ENCODE measurements at places on chromosomes 1 and 21.

GRCh38 chr1:203508463-203509073, 14.6 kb downstream of the OPTC start:
- DNase-seq: no peak

GRCh38 chr1:28735961-28736449, 735 bp upstream of the YTHDF2 start:
- DNase-seq: no peak

GRCh38 chr1:48402599-48402998, 69.4 kb downstream of the SPATA6 start:
- no peak for DNase-seq

DNA sequence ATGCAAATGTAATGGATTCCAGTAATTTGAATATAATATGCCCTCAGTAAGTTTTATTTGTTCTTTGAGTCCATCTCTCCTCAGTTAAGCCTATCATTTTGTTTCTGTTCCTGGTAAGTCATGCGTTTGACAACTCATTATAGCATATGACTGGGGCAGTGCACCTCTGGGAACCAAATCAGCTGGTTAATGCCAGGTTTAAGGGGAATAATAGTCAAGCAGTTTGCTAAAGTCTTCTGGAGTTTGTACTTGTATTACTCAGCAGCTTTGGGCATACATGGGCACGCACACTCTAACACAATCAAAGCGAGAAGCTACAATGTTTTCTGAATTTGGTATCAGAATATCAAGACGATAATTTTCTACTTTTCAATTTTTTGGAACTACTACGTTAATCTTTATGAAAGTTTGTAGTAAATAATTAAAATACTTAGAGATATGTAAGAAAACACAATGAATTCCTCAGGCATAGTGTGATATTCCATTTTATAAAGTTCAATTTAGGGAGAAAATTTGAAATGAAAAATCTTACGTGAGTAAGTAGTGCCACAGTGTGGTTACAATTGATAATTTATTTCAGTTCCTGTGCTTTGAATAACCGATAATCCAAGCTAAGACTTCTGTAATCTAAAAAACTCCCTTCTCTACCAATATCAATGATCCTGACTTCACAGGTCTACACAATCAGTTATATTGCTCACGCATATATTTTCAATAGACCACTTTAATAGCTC, 43.8 kb upstream of the KCTD3 start:
- no peak for DNase-seq

DNA sequence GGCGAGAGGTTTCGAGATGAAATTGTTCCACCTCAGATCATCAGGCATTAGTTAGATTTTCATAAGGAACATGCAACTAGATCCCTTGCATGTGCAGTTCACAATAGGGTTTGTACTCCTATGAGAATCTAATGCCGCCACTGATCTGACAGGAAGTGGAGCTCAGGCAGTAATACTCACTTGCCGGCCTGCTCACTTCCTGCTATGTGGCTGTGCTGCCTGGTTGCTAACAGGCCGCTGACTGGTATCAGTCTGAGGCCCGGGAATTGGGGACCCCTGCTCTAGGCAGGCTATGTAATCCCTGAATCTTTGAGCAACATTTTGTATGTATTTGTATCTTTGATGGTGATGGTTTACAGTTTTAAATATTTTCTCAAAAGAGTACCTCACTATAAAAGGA, 32.5 kb downstream of the XKR8 start:
- DNase-seq: no peak

DNA sequence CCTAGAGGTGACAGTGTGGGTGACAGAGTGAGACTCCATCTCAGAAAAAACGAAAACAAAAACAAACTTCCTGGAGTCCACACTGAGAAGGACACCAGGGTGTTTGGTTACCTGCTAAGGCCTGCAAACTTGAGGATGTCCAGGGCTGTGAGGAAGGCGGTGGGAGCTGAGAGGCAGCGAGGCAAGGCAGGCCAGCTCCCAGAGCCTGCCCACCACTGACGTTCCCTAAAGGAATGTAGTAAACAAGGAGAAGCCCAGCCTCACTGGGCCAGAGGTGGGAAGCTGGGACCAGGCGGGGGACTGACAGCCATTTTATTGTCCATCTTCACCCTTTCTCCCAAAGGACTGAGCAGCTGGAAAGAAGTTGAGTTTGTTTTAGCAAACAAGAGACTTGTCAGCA, 24.1 kb downstream of the SHISA4 start:
- no peak for DNase-seq

Measured in nucleus accumbens (tissue), 56 donors.